ENCODE measurements at places on chromosomes 5 and 9.

- DNase-seq = no peak
These were observed 135.1 kb downstream of the RPS23 start for GRCh38 chr5:82142928-82143577.

DNA sequence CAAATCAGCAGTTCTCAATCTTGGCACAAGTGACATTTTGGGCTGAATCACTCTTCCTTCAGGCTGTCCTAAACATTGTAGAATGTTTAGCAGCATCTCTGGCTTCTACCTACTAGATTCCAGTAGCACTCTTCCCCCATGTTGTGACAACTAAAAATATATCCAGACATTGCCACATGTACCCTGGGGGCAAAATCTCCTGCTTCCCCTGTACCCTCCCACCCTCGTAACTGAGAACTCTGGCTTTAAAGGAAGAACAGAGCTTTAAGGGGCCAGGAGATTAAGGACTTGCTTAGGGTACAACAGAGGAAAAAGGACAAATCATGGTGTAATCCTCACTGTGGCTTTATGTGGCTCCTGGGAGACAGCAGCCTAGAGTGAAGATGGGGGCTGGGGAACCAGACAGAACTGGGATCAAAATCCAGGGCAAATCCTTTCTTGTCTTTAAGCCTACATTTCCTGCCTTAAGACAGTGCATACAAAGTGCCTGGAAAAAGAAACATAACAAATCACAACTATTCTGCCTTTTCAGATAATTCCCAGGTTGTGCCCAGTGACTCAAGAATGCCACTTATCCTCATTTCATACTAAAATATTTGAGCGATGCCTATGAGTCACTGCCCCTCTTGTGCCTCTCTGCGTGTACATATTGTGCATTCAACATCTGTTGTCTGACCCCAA lies 109.3 kb downstream of the DAPK1 start:
- DNase-seq = no peak

- DNase-seq = no peak
These were observed 34.2 kb downstream of the CORO2A start for GRCh38 chr9:98158071-98158831.

- DNase-seq = no peak
These were observed 472.1 kb downstream of the RASEF start for GRCh38 chr9:82590845-82591244.

DNA sequence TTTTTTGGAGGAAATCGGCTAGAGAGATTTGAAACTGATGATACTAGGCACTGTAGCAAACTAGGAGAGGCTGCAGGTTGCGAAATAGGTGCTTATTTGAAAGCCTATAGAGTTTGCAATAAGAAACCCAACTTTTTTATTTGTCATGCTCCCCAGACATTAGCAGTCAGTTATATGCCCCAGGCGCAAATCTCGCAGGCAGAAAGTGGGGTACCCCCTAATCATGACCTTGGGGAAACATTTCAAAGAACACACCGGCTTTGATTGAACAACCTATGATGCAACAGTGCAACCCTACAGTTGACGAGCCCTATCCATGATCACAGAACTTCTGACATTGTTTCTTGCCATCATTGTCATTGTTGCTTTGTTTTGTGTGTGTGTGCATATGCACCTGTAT lies 510.5 kb downstream of the RAB3C start:
- no peak for DNase-seq

DNA sequence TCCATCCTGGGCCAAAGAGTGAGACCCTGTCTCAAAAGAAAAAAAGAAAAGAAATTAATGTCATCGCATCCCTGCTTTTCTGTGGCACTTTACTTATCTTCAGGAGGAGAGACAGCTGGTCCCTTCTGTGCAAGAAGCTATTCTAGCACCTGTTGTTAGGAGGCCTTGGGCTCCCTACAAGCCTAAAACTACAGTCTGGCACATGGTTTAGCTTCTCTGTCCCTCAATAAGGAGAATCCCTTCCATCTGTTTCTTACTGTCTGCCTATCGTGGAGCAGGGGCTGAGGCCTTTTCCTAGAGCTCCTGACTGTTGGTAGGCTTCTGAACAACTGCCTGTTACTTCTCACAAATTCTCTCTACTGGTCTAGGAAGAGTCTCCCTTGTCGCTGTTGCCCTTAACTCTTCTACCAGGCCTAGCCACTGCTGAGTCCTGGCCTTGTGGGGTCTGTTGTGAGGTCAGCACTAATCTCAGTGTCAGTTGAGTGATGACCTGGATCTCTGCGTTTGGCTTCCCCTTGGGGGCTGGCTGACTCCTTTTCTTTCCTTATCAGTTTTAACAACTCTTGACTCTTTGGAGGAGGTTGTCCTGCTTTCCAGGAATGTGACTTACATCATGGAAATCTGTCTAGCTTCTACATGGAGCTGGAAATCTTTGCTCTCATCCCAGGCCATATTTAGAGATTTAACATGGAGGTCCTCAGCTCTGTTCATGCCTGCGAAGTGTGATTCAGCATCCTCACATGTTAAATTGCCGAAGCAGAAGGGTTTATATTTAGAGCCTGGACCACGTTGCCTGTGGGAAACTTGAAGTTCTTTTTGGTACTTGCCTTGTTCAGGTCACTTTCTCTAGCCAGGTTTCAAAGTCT lies 5.7 kb upstream of the GARNL3 start:
- no peak for DNase-seq
